ENCODE measurements at places on chromosomes 5 and 9.

- DNase-seq, result no peak
Measured at GRCh38 chr5:172598251-172599203, 42.5 kb upstream of the NEURL1B start.

DNA sequence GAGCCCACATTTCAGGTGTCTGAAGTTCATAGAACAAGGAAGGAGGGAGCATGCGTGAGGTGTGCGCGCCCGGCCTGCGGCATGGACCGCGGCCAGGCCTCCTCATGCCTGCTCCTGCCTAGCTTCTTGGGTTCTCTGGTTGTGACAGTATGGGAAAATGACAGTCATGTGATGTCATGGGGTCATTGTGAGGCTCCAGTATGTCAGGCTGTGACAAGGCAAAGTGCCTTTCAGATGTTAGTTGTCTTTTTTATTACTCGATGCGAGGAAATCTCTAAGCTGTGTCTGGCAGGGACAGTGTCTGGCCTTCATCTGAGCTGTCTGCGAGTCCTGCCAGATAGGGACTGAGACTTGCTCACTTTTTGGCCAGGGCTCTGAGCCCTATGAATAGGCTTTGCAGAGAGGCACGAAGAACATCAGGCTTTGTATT is 13.3 kb downstream of the UCK1 start:
- DNase-seq, result no peak

DNA sequence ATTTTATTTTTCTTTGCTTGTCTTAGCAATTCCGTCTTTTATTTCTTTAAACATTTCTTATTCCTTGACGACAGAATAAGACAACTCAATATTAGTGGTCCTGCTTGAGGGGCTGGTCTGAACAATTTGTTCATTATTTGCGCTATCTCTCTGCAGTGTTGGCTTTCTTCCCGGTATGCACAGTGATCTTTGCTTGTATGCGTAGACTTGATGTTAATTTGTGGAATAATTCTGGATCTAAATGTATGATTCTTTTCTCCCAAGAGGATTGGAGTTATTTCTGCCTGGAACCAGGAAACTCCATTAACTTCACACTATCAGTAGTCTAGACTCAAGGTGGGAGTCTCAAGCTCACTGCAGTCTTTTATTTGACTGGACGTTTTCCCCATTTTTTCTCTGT is 80.4 kb downstream of the KDM4C start:
- no peak for DNase-seq

GRCh38 chr5:146892231-146892630 is 13.7 kb upstream of the PPP2R2B start:
- DNase-seq, result no peak

GRCh38 chr9:96080364-96080763 is 204.9 kb downstream of the ERCC6L2 start:
- DNase-seq, result peak; percentile 39

- no peak for DNase-seq
Measured at GRCh38 chr5:159680095-159680494, 236.2 kb upstream of the ADRA1B start.

Measured in ACHN (cell line).